HFFc6 (cell line): ENCODE measurements at places on chromosomes 7 and 10. TPM values are rescaled to one million over a fixed set of nuclear protein-coding genes. Genes with fewer than 3 reads are reported as not detected.

The MUC12 gene
- 0.91 to 2.3 TPM (median 1.3 TPM) in 3 replicates for total RNA-seq

The UCN3 gene
- total RNA-seq: not detected in 3 replicates

The PKD1L1 gene
- 0.03 to 0.10 TPM (median 0.03 TPM) in 3 replicates for total RNA-seq

The ITGA8 gene
- total RNA-seq: not detected in 2 replicates

The SPAG6 gene
- total RNA-seq: not detected in 3 replicates

The NME8 gene
- total RNA-seq: not detected in 2 replicates

The SFTPA1 gene
- not detected in 3 replicates for total RNA-seq

The PIP gene
- total RNA-seq: not detected in 3 replicates

DNA sequence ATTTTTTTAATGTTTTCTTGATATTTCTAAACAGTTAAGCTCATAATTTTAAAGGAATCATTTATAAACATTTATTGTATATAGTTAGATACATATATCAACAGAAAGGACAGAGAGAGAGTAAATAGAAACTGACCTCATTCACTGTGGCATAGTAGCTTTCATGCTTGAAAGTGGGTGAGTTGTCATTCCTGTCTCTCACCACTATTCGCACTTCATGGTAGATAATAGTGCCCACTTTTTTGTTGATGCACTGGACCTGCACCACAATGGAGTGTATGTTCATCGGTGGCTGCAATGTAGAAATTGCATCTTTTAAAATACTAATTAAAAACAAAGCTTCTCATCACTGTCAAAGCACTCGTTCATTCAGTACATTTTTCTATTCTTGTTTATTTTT, 432.0 kb downstream of the PCDH15 start:
- H3K4me3 ChIP-seq: no peak overlapping the region
- DNase-seq: no peak
- no peaks in the 10 kb centered on the region for H3K4me1 ChIP-seq
- no peaks in the 10 kb centered on the region for H3K36me3 ChIP-seq
- no peak overlapping the region for H3K27ac ChIP-seq

GRCh38 chr7:133428326-133428725, 175.4 kb downstream of the EXOC4 start:
- no peak overlapping the region for H3K27ac ChIP-seq
- H3K4me1 ChIP-seq: peaks cover 17% of the 10 kb centered on the region
- no peak for DNase-seq
- H3K4me3 ChIP-seq: no peak overlapping the region
- H3K36me3 ChIP-seq: peaks cover 13% of the 10 kb centered on the region

DNA sequence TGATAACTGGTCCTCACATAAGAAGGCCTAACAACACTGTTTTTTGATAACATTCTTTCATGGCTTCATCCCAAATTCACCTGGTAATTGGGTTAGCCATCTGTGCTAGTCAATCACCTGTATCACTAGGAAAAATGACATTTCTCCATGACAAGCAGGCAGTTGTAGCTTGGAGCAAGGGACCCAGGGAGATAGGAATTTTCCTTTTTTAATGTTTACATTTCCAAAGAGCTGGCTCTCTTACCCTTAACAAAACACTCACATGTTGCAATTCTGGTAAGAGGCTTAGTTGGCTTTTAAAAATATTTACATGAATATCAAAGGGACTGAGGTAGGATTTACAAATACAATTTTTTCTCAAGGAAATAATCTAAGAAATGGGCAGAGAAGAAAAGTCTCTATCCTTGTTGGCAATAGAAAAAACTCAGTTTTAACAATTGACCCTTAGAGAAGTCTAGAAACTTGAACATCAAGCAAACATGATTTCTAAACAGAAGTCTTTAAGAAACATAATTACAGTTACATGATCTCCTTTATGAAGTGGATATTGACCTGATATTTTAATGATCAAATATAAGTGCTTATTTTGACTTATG, 16.1 kb upstream of the AKR1C1 start:
- no peaks in the 10 kb centered on the region for H3K36me3 ChIP-seq
- H3K27ac ChIP-seq: peak overlapping the region; percentile 79
- no peaks in the 10 kb centered on the region; the same call in none of the 2 replicates for H3K27me3 ChIP-seq
- H3K4me3 ChIP-seq: peak overlapping the region; percentile 42; the same call in 1 of the 2 replicates

- H3K4me3 ChIP-seq: no peak overlapping the region
- no peaks in the 10 kb centered on the region for H3K36me3 ChIP-seq
- peaks cover 64% of the 10 kb centered on the region for H3K4me1 ChIP-seq
- no peak overlapping the region for H3K27ac ChIP-seq
Observed at GRCh38 chr10:17506390-17506789, 52.0 kb upstream of the ST8SIA6 start.

DNA sequence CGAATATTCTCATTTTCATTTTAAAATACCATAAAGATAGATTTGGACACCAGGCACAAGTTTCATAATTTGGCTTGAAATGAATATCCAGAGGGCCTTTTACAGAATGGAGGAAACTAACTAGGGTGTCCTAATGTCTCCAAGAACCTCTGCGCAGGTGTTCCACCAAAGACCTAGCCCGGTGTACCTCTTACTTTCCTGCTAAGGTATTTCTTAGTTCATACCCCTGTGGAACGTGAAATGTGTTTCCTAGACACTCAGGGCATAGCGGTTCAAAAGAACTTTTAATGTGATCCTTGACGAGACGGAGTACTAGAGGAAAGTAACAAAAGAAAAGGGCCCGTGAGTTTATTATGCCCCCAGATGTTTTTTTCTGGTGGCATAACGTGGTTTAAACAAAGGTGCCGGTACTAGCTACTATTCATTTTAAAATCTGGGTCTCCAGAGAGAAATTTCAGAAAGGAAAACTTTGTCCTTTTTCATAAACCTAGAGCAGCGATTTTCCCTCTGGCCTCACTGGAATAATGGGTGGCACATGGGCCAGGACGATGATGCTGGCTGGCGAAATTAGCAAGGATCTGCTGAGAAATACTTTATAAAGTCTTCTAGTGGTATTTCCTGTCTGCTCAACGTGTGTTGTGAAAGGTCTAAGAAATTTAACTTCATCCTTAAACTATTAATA, 1.4 kb downstream of the APBB1IP start:
- H3K36me3 ChIP-seq: peaks cover 22% of the 10 kb centered on the region
- DNase-seq: no peak
- H3K4me3 ChIP-seq: peak overlapping the region; percentile 90
- peaks cover 59% of the 10 kb centered on the region for H3K4me1 ChIP-seq
- H3K27ac ChIP-seq: peak overlapping the region; percentile 91
- H3K27me3 ChIP-seq: no peaks in the 10 kb centered on the region

DNA sequence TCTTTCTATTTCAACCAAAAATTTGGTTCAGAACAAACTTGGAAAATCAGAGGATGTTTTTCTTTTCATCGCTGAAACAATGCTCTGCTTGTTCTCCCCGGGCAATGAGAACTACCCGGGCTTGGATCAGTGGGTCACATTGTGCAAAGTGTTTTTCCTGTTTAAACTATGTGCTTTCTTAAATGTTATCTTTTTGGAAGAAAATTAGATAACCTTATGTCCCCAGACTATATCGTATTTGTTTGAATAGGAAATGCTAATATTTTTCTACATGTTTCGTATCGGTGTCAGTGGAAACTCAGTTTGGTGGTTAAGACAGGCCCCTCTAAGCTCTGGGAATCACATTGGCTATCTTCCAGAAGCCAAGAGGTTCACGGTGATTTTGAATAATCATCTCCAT, 319.5 kb upstream of the NFE2L3 start:
- H3K36me3 ChIP-seq: no peaks in the 10 kb centered on the region
- no peak overlapping the region for H3K4me3 ChIP-seq
- H3K4me1 ChIP-seq: no peaks in the 10 kb centered on the region
- DNase-seq: no peak

GRCh38 chr10:72800000-72800740, 93.4 kb upstream of the OIT3 start:
- H3K4me3 ChIP-seq: peak overlapping the region; percentile 38; the same call in 1 of the 2 replicates
- H3K36me3 ChIP-seq: peaks cover 5% of the 10 kb centered on the region; the same call in 1 of the 2 replicates
- no peaks in the 10 kb centered on the region for H3K27me3 ChIP-seq

DNA sequence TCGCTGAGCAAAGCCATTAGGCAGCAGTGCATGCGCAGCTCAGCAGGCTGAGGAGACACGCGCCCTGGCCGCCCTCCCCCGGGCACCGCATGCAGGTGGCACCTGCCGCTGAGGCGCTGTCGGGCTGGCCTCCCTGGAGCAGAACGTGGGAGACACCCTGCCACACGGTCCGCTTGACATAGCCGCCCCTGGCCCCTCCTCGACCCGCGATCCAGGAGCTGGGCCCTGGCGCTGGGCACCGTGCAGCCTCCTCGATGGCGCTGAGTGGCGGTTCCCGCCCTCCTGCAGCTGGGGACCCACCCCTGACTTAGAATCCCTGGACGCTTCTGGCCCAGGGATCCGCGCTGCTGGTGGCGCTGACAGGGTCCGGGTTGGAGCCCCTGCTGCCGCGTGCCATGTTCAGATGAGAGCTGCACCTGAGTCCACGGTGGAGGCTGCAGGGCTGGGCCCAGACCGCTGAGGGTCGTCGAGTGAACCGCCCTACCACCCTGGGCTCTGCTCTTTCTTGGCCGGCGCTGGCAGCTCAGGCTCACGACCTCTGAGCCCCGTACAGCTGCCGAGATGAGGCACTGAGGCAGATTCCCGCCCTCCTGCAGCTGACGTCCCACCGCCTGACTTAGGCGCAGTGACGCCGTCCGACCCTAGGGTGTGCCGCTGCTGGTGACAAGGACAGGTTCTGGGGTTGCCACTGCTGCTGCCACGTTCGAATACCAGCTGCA, 116.8 kb downstream of the OR13A1 start:
- H3K4me1 ChIP-seq: peaks cover 5% of the 10 kb centered on the region; the same call in 1 of the 2 replicates
- H3K4me3 ChIP-seq: no peak overlapping the region
- no peaks in the 10 kb centered on the region for H3K36me3 ChIP-seq
- H3K27me3 ChIP-seq: peaks cover 12% of the 10 kb centered on the region

DNA sequence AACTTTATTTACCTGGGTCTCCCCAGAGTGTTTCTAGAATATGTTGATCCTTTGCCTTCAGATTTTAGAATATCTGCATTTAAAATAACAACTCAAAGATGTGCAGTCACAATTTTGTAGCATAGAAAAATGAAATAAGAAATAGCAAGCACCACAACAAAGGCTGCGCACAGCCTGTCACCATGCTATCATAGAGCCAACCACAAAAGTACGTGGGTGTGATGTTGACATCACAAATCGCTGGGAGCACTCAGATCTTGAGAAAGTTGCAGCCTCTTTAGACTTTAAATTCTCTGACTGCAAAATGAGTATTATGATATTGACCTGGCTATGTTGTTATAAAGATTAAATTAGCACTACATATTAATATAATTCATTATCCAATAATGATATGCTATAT, 177.9 kb downstream of the TNS3 start:
- no peak for DNase-seq
- no peaks in the 10 kb centered on the region; the same call in 1 of the 2 replicates for H3K27me3 ChIP-seq
- peaks cover 15% of the 10 kb centered on the region for H3K4me1 ChIP-seq

GRCh38 chr10:100725869-100726426, 19.4 kb upstream of the PAX2 start:
- no peak overlapping the region for H3K27ac ChIP-seq
- peaks cover 30% of the 10 kb centered on the region for H3K4me1 ChIP-seq
- peaks cover 57% of the 10 kb centered on the region for H3K27me3 ChIP-seq
- no peaks in the 10 kb centered on the region for H3K36me3 ChIP-seq
- no peak overlapping the region for H3K4me3 ChIP-seq
